ENCODE measurements at places on chromosomes 6 and 20. TPM values are rescaled to one million over a fixed set of nuclear protein-coding genes. Genes with fewer than 3 reads are reported as not detected.
A peak's percentile ranks its signal among the peaks of the same experiment; 100 is the strongest.

The TRIM40 gene
- total RNA-seq = not detected

The PHACTR3 gene
- total RNA-seq = 0.50 TPM

The EFHC1 gene
- total RNA-seq = 35.8 TPM

The ZBTB12 gene
- total RNA-seq = 16.2 TPM

The RWDD2A gene
- 2.1 TPM for total RNA-seq

The IPCEF1 gene
- total RNA-seq = 0.57 TPM

The ERVFRD-1 gene
- not detected for total RNA-seq

The MAFB gene
- not detected for total RNA-seq

The REPS1 gene
- 32.0 TPM for total RNA-seq

The FNDC1 gene
- total RNA-seq = not detected

The ZNF391 gene
- 4.7 TPM for total RNA-seq

The NT5E gene
- total RNA-seq = 90.4 TPM

The KHDC1L gene
- not detected for total RNA-seq

The FARS2 gene
- 25.1 TPM for total RNA-seq

The SSTR4 gene
- total RNA-seq = not detected

The COL19A1 gene
- total RNA-seq = not detected

The ACSS2 gene
- 108 TPM for total RNA-seq

The EYA2 gene
- total RNA-seq = not detected

The LY6G6F gene
- not detected for total RNA-seq

GRCh38 chr6:91697010-91697695 is 1110.3 kb upstream of the MAP3K7 start:
- DNase-seq = no peak

DNA sequence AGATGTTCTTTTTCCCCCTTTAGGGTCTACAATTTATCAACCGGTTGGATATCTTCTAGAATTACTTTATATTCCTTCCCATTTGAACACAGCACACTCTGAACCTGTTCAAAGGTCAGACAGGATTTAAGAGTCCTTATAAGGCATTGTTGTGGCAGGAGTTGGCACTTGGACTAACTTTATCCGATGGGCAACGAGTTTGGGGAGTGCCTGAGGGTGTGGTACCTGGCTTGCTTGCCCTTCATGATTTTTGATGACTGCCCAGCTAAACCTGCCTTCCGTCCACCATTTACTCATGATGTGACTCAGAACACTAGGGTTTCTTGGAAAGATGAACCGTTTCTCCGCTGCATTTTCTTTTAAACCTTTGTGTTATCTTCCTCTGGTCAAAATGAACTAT is 285.2 kb downstream of the FOXC1 start:
- DNase-seq = peak; percentile 64

- DNase-seq = no peak
Measured at GRCh38 chr20:20012541-20012940, 4.6 kb upstream of the NAA20 start.

GRCh38 chr6:115842338-115842737 is 218.4 kb downstream of the FRK start:
- DNase-seq = no peak

DNA sequence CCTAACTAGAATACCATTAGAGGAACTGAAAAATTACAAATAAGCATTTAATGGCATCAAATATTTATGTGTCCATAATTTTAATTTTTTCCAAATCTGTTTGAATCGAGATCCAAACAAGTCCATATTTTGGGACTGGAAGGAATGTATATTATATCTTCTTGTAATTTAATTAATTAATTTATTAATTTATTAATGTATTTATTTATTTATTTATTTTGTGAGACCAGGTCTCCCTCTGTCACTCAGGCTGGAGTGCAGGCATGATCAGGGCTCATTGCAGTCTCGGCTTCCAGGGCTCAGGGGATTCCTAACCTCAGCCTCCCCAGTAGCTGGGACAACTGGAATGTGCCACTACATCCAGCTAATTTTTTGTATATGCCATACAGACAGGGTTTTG is 453.6 kb downstream of the PRKN start:
- no peak for DNase-seq

DNA sequence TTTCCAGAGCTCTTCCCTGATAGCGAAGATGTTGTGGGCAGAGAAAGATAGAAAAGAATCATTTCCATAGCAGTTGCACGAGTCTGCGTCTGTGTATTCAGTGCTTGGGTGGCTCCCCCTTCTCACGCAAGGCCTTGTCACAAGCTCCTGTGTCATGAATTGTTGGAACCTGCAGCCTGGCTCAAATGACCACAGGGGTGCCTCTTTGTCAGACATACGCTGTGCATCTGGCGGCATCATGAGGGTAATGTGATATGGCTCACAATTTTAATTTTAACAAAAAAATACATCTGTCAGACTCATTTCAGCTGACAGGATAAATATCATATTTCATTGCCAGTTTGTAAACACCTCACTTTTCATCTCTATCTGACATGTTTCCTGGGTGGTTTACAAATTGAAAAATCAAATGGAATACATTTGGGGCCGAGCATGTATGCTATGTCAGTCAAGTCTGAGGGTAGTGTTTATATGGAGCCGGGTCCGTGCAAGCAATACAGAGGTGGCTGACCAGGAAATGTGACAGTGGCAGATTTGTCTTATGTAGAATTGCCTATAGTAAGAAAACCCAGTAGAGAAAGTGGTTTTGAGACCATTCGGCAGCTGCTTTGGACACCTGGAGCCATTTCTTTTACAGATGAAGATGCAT is 90.9 kb downstream of the CAP2 start:
- no peak for DNase-seq

- DNase-seq = no peak
Measured at GRCh38 chr6:170164271-170164900, 126.5 kb downstream of the DLL1 start.

- no peak for DNase-seq
Measured at GRCh38 chr6:77231438-77232305, 231.6 kb downstream of the HTR1B start.

- DNase-seq = no peak
Measured at GRCh38 chr20:58433759-58434158, 44.7 kb downstream of the VAPB start.

GRCh38 chr6:156602066-156602385 is 175.2 kb upstream of the ARID1B start:
- DNase-seq = no peak

DNA sequence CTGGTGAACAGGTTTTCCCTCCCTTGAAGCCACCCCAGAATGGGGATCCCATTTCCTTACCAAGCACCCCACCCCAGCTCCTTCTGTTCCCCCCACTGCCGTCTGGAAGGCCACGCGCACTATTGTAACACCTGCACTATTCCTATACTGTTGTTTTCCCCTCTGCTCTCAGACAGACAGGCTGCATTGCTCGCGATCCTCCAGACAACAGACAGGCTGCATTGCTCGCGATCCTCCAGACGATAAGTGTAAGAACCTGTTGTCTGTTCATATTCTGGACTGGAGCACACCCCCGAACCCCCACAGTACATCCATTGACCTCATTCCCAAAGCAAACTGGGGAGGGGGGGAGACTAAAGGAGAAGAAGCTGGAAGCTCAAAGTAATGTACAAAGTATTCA is 72.7 kb downstream of the LY86 start:
- no peak for DNase-seq

DNA sequence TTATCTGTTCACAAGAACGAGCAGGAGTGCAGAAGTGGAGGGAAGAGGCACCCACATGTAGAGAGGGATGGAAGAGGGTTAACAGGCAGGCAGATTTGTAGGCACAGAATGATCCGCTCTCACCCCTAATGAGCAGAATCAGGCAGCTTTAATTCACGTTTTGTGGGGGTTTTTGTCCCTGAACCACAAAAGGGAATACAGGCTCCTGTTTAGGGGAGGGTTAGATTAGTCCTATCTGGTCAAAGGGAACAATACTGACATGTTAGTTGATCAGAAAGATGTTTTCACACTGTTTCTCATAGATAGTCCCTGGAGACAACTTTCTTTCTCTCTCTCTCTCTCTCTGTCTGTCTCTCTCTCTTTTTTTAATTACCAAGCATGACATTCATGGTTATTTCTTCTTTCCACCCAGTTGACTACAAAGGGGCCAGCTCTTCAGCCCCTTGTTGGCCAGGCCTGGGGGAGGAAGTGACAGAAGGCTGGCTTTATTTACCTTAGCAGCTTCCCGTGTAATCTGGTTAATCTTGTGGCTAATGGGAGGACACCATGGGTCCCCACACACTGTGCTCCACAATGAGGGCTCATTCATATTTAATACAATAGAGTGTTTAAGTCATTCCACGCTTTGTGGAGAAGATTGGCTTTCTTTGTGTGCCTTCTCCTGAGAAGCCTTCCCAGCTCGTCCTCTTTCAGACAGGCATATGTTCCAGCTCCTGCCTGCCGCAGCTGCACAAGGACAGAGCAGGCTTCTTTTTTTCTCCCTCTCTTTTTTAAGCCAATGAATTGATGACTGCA is 958.8 kb downstream of the TFAP2A start:
- DNase-seq = no peak

DNA sequence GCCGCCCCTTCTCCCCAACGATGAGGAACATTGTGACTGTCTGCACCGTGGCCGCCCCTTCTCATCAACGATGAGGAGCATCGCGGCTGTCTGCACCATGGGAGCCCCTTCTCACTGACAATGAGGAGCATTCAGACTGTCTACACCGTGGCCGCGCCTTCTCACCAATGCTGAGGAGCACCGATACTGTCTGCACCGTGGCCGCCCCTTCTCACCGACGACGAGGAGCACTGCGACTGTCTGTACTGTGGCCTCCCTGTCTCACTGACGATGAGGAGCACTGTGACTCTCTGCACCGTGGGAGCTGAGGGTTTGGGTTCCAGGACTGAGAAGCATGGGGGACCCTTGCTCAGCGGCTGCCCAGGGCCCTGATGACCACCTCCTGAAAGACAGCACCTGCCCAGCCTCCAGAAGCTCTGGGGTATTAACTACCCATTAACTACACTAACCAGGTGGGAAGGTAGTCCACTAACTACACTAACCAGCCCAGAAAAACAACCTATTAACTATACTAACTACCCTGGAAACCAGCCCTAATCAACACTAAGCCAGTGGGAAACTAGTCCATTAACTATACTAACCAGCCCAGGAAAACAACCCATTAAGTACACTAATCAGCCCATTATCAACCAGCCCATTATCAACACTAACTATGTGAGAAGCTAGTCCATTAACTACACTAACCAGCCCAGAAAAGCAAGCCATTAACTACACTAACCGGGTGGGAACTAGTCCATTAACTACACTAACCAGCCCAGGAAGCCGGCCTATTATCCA is 116.9 kb downstream of the TAF4 start:
- DNase-seq = no peak

DNA sequence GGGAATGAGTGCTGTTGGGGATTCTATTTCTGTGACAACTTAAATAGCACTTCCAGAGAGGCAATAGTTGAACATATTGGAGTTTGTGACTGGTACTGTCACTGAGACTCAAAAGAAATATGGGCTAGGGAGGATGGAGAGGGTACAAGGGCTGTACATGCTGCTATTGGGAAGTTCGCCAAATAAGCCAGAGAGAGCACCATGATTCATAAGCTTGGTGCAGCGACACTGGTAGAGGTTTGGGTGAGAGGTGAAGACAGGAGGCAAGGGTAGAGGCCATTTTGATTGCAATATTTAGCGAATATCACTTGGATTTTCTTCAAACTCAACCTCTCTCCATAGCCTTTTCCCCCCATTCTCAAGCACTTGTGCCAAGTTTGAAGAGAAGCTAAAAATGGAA is 214.3 kb downstream of the OGFRL1 start:
- no peak for DNase-seq

- peak; percentile 100 for DNase-seq
Measured at GRCh38 chr6:138817799-138818198, 21.9 kb downstream of the ECT2L start.

DNA sequence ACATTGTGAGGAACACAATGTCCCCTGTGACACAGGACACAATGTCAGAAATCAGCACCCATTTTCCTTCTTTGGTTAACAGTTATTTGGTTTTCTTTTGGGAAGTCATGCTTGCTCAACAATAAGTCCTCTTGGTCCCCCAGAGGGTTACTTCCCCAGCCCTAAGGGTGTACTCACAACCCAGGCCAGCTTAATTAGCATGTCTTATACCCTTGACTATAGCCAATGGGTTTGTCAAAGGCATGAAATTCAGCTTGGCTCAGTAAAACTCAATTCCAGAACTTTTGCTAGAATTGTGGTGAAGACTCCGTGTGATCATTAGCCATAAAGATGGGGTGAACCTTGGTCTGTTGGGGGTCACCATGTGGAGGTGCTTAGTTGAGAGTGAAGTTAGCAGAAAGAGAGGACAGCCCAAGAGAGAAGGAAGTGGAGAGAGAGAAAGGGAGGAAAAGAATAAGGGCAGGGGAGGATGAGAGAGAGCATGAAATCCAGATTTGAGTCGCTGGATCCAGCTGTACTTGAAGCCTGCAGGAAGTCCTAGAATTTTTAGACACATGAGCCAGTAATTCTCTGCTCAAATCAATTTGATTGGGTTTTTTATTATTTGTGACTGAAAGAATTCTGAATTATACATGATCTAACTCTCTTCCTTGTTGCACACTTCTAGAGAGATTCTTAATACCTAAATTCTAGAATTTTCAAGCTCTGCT is 321.3 kb upstream of the JAG1 start:
- DNase-seq = no peak

DNA sequence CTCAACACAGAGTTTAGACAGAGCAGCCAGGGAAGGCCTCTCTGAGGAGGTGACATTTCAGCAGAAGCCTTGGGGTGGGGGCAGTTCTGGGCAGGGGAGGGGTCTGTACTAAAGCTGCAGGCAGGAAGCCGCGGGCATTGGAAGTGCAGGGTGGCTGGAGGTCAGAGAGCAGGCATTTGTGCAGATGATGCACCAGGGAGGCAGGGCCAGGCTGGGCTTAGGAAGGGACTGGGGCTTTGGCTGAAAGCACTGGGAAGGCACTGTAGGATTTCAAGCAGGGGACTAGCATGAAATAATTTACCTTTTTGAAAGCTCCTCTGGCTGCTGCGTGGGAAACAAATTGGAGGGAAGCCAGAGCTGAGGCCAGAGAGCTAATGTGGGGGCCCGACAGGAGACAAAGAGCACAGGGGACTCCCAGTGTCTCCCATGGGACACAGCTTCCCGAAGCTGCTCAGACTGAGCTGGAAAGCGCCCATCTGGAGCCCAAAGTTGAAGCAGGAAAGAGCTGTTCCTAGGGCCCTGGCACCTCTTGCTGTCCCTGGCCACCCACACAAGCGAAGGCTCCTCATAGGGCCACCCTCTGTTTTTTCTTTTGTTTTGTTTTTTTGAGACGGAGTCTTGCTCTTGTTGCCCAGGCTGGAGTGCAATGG is 19.3 kb downstream of the ADA start:
- no peak for DNase-seq

GRCh38 chr6:133609415-133610226 is 279.3 kb upstream of the TCF21 start:
- DNase-seq = peak; percentile 96

- DNase-seq = no peak
Measured at GRCh38 chr6:37365791-37366190, 12.0 kb downstream of the RNF8 start.

GRCh38 chr6:90021711-90022110 is 127.4 kb downstream of the GJA10 start:
- DNase-seq = no peak

DNA sequence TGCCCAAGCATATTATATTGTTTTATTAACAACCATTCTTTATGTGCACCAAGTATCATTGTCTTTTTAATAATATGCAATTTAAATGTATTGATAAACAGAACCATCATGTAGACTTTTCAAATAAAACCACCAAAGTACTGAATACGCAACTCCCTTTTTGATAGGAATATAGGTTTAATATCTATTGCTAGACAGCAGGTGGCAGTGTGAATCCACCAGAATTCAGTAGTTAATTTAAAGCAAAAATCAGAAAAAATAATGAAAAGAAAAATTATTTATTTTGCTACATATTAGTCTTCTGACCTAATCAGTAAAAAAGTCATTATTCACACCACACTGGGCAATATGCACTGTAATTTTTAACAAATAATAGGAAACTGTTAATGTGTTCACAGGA is 143.7 kb downstream of the KLHL32 start:
- no peak for DNase-seq

Data from PC-9 (cell line).